Activated CD4-positive, alpha-beta T cell treated with anti-CD3 and anti-CD28 coated beads, Interleukin-2, amount 50 U/mL, for 4 hours (primary cell): ENCODE measurements at places on chromosomes 1 and 21.

GRCh38 chr1:166066107-166066506 is 100.7 kb downstream of the FAM78B start:
- DNase-seq, result no peak

DNA sequence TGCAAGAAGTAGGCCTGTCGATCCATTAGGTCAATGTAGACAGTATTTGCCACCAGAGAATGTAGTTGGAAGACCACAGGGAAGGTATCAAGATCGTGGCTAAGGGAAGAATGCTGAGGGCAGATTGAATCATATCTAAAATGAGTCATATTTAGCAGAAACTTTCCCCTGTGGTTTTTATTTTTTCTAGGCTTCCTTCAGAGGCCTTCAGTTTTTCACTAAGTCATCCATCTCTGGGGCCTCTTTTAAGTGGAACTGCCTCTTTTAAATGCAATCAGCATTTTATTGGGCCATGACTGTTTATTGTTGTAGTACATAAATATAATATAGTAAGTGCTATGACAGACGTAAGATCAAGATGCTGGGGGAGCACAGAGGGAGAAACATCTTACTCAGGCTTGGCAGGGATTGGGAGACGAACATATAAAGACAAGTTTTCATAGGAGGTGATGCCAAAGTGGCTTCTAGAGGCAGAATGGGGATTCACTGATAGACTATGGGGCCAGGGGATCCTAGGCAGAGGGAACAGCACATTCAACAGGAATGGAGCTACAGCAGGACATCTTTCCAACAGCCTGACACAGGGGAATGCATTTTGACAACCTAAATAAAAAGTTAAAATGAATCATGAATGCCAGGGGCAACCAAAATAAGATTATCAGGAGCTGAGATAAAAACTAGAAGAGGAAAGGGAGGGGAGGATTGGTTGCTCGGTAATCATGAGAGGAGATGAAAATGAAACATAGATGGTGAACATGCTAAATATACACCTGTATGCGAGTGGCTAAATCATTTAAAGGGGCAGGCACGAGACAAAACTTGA is 20.1 kb downstream of the UBE2U start:
- no peak for DNase-seq

- DNase-seq, result no peak
Measured at GRCh38 chr1:207017615-207018559, 14.7 kb downstream of the C1orf116 start.

DNA sequence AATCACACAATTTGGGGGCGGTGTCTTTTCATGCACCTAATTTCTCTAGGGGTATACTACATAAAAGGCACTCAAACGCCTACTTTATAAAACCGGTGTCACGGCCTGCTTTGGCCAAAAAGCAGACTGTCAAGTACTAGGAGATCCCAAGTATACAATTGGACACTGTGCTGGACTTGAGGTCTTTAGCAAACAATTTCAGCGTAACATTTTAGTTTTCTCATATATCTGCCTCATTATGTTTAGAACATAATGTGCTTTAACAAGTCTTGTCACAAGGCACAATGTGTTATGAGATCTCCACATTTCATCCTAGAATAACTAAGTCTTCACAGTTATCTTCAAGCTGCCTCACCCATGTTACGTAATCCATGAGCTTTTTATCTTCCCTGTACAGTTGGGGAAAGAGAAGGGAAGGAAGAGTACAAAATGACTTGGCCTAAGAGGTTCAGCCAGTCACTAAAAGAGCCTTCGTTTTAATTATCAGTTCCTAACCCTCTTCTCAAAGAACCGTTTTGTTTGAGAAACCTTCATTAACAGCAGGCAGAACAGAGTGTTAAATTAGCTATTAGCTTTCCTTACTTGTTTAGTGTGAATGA is 1.7 kb downstream of the SSX2IP start:
- DNase-seq, result no peak
